ENCODE measurements at places on chromosomes 1 and 21.

DNA sequence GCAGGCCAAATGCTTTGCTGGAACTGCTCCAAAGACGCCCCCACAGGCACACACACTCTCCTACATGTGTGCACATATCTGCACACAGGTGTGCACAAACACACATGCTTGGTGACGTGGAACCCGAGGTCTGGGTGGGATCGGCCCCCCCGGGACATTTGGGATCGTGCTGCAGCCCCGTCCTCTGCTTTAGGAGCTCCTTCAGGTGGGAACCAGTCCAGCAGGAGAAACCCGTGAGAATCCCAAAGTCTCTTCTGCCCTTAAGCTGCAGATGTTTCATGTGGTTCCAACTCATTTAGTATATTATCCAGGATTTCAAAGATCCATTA is 38.6 kb downstream of the UBE2G2 start:
- DNase-seq = no peak

DNA sequence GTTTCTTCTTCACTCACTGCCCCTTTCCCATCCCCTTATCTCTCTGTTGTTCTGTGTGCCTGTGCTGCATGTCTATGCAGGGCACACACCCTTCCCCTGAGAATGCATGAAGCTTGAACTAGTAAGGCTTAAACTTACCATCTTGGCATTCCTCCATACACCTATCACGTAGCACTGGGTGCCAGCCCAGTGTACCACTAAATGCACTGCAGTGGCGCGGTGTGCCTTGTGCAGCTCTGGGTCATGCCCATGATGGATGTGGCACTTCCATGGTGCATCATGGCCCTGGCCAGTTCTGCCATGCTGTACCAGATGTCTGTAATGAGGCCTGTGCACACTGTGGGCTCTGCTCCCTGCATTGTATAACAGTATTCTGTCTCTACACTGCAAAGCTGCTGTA is 10.7 kb downstream of the PTPRU start:
- no peak for DNase-seq

- no peak for DNase-seq
These were observed 13.1 kb upstream of the PSMG1 start for GRCh38 chr21:39196310-39196709.

DNA sequence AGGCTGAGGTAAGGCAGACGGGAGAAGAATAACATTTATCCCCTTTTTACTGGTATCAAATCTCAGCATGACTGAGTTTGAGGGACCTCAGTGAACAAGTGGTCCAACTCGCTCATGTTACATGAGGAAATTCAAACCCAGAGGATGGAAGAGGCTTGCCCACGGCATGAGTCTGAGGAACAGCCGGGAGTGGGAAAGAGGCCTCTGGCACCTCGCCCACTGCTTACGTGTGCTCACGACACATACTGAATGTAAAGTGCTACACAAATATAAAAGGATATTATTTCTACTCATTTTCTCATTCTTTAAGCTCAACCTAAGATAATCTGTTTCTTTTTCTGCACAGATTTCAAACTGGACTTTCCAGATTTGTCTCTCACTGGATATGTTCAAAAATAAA is 14.7 kb downstream of the BEND5 start:
- DNase-seq = no peak

GRCh38 chr1:244144053-244144452 is 93.0 kb downstream of the ZBTB18 start:
- DNase-seq = no peak
